NCI-H460 (cell line): ENCODE measurements at places on chromosomes 13 and 19. TPM values are rescaled to one million over a fixed set of nuclear protein-coding genes. Genes with fewer than 3 reads are reported as not detected.

The PTGIR gene
- not detected in 2 replicates for total RNA-seq

The CATSPERD gene
- not detected in 2 replicates for total RNA-seq

The ACP7 gene
- total RNA-seq, result 0.12 and 0.32 TPM in 2 replicates

DNA sequence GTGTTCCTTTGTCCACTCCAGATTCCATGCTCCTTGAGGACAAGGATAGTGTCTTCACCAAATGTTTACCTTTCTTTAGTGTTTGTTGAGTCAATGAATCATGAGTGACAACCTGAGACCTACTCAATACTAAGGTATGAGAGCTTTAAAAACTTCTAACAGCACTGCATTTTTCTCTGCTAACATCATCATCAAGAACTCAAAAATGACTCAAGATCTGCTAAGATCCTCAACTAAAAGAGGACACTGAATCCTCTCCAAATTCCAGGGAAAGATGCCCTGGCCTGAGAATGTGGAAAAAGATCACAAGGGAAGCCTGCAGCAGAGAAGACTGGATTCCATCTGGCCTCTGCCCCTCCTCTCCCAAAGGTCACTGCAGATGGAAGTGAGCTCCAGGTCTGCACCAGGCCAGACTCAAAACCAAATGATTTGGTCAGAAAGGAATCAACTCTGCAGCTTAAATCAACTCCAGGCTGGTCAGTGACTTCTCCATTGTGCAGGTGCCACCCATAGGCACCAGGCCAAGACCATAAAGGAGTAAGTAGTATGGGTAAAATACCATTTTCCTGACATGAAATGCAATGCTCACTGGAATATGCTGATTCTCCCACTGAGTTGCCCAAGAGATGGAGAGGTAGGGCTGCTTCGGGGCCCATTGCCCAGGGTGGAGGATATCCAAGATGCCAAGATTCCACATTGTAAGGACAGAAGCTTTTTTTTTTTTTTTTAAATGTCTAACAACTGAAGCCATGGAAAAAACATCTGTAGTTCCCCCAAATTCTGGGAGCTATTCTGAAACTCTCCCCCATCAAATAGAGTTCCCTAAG is 89.5 kb upstream of the DOCK9 start:
- DNase-seq, result no peak

GRCh38 chr19:55088543-55089341 is 13.1 kb downstream of the EPS8L1 start:
- DNase-seq, result peak; percentile 75

DNA sequence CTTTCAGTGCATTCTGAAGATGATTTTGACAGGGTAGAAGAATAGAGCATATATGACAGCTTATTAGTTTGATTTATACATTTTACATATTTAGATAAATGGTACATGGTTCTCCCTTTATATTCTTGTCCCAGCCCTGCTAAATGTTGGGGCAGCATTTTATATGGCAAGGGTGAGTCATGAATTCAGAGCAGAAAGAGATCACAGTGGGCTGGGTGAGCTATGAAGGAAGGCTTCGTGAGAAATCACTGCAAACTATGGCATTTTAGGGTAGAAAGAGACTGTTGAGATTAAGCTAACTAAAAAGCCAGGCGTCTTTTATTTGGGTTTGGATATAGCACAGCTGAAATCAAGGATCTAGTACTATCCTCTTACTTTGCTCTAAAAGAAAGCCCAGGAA is 23.9 kb upstream of the METTL21C start:
- no peak for DNase-seq

GRCh38 chr13:34816245-34816884 is 125.7 kb upstream of the NBEA start:
- DNase-seq, result no peak

GRCh38 chr19:12994701-12995595 is at the start of gene NFIX:
TSS of gene NFIX (plus strand) at chr19:12995475. CDS start at chr19:12995838, 363 bp downstream.
- peak; percentile 36 for DNase-seq
